Putamen (tissue), 1 donor: ENCODE measurements at places on chromosomes 5 and 9.

DNA sequence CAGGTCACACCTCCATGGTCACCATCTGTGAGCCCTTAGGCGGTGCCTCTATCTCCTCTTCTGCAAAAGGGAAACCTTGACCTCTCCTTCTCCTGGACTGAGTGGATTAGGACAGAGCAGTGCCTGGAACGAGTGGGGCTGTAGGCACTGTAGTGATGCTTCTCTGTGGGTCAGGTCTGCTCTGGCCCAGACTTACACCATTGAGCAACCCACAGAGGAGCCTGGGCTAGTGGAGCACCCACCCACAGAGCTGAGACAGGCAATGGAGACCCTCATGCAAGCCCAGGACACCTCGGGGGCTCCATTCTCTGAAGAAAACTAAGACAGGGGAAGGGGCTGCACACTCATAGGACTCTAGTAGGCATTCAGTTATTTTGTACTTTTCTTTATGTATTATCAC is 400.6 kb downstream of the GADD45G start:
- no peak for DNase-seq

- no peak for DNase-seq
Observed at GRCh38 chr5:56829137-56829908, 14.0 kb downstream of the MAP3K1 start.

DNA sequence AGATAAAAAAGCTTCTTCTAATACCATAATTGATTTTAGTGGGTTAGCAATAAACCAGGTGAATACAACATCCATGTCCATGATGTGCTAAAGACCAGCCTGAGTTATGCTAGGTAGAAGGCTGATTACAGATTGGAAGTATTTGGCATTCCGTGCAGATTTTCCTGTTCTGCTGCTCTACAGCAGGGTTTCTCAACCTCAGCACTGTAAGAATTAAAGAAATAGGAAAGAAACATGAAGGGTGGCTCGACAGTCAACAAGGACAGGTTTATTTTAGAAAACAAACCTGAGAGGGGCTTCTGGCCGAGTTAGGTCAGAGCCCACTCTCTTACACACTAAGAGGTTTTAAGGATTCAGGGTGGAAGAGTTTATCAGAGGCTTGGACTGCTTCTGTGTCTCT is 42.3 kb downstream of the ZFAND5 start:
- DNase-seq = no peak

- no peak for DNase-seq
Observed at GRCh38 chr5:116480894-116481510, 93.6 kb downstream of the SEMA6A start.

DNA sequence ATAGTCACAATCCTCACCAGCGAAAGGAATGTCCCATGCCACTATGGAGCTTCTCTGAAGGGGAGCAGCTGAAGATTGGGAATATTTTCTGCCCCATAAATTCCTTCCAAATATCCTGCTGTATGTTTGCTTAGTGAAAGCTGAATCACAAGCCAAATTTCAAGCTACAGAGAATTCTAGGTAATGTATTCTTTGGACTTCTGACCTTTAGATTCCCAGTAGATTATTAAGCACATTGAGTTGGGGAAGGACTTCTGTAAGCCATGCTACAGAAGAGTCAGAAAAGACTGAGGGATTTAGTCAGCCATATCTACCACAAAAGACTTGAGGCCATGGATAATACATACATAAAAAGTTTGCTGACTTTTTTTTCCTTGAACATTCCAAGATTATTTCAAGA is 1342.0 kb upstream of the NUDT12 start:
- DNase-seq = no peak

- DNase-seq = peak; percentile 36
Observed at GRCh38 chr9:75892216-75892911, 1.9 kb downstream of the PCSK5 start.

DNA sequence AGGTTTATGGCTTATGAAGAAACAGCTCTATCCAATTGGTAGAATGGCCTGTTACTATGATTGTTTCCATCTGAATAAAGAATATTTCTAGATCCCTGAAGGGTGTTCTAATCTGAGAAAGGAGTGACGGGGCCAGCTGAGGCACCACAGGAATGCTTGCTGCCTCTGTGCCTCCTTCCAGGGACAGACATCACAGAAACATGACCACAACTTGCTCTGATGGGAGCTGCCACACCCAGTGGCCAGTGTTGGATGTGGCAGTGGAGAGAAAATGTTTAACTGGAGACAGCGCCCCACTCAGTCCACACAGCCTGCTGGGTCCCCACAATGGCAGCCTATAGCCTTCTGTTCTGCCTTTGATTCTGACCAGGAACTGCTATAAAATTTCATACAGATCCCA is 38.6 kb upstream of the TESK1 start:
- DNase-seq = no peak

DNA sequence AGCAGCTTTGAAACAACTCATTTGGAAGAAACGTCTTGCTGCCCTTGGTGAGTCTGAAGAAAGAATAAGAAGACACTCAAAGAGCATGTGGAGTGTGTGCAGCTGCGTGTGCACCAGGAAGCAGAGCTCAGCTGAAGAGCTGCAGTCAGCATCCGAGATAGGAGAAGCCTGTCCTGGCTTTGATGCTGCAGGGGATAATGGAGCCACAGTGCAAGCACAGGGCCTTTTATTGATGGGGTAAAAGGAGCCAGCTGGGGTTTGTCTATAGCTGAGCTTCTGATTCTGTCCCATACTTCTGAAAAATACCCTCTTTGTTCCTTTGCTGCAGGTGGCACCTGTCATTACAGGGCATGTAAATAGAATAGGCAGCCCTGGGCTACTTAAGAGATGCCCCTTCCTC is 375.7 kb upstream of the ZNF462 start:
- peak; percentile 19 for DNase-seq

DNA sequence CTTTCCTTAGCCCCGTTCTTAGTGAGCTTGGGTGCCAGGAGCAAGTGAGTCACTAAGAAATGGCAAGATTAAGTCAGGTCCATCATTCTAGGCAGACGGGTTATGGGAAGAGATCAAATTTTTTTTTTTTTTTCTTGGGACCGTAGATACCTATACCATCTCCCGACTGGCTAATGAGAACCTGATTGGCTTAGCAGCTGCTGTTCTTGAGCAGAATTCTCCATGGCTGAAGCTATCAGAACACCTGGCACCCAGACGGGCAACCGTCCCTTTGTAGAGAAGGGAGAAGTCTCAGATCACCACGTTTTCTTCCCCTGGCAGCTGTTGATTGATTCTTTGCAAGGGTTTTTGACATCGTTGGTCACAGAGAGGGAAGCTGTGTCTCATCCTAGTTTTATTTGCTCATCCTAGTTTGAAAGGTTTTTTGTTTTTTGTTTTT is 78.6 kb downstream of the AOPEP start:
- DNase-seq = no peak

DNA sequence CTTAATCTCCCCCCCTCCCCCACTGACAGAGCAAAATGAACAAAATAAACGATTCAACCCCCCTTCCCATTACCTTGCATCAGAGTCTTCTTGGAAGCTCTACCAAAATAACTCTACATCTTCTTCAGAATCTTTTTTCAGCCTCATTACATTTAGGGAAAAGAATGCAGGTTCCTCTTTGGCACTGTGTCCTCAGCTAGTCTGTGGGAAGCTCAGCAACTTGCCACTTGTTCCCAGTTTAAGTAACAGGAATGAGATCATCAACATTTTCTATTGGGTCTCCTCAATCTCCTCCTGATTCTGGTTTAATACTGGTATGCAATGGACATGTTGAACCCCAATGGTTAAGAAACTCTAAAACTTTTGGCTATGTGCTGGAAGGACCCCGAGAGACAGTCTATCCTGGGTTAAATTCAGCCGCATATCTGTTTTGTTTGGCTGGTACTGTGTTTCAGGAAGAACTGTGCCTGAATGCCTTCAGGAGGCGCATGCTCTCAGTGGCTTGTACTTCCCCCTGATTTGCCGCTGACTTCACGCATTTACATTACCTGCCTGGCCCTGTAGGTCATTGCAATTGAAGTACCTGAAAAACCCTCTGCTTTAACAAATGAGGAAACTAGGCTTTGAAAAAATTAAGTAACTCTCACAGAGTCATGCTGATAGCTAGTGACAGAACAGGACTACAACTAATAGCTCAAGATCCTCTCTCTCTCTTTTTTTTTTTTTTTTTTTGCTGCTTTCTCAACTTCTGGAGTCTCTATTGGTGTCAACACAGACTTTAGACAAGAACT is 78.1 kb upstream of the HMHB1 start:
- no peak for DNase-seq

DNA sequence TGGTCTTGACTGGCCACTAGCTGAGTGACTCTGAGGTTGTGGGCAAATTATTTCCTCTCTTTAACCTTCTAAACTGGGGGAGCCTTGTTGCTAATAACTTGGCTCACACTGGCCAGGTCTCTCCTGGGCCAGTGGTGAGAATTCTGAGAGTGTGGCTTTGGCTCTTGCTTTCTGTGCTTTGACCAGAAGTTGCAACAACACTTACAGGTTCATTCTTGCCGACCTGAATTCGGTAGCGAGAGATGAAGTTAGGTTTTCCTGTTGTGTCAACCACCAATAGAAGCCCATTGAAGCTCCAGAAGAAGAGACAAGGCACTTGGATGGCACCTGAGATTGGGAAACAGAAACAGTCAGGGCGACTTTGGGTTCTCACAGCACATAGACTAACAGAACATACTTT is 19.8 kb downstream of the FAXDC2 start:
- no peak for DNase-seq

- no peak for DNase-seq
Observed at GRCh38 chr9:132993511-132993939, 15.0 kb downstream of the GFI1B start.

GRCh38 chr5:10936081-10936855 is 175.2 kb upstream of the DAP start:
- DNase-seq = no peak

GRCh38 chr5:53170746-53171349 is 61.3 kb upstream of the MOCS2 start:
- DNase-seq = peak; percentile 12

GRCh38 chr5:912280-913091 is 19.8 kb downstream of the TRIP13 start:
- DNase-seq = no peak

DNA sequence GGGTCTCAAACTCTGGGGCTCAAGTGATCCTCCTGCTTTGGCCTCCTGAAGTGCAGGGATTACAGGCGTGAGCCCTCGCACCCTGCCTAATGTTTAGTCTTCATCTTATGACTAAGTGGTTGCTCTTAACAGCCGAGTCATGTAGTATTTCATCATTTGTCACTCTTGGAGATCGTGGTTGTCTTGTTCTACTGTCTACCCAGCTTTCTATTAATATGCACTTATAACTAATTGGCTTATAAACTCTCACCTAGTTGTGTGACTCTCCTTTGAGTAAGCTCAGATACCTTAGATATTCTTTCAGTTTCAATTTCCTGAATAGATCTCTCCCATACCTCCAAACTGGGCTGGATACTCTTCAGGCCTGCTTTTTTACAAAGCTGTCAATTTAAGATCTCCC is 19.9 kb downstream of the SLC44A1 start:
- DNase-seq = no peak

- no peak for DNase-seq
Observed at GRCh38 chr5:74952406-74952805, 86.2 kb upstream of the FAM169A start.

DNA sequence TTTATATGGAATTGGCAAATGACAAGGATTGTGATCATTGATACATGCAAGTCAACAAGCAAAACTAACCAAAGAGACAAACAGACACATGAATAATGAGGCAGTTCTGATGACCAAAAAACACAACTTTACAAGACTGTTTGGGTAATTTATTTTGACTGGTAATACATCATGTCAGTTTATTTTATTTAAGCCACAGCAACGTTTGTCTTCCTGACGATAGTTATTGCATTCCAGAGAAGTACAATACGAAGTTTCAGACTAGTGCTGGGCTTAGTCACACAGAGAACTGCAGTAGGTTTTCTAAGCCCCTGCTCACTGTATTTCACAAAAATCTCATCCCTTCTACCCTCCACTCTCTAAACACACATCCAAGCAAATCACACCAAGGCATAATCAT is 514.2 kb downstream of the RAB3C start:
- DNase-seq = no peak

GRCh38 chr9:9283159-9283986 is 1329.4 kb downstream of the PTPRD start:
- DNase-seq = no peak

DNA sequence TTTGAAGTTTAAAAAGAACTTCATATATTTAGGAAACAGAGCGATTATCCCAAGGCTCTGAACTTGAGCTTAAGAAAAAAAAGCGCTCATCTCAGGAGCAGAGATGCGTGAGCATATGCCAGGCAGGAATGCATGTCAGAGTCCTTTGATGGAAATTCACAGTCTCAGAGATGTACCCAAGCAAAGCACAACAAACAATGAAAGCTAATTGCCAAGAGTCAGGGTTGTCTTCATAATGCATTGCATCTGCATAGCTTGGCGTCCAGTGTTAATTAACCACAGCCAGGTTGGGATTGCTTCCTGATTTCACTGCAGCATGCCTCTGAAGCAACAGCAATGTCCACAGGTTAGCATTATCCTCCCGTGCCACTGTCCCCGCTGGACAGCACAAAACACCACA is 907.0 kb upstream of the DMAC1 start:
- DNase-seq = no peak

DNA sequence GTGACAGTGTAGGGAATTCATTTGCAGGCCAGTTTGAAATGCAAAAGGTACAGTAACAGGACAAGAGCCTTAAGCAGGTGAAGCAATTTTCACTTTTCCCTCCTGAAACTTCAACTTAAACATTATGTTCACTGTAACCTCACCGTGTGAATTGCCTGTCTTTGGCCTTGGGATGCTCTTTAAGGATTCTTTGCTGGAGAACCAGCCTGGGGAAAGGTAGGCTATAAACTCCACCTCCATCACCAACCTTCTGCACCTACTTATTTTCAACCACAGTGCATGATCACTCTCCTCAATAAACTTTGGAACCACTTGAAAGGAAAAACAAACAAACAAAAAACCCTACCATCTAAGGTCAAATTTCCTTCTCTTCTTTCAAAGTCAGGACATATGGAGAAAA is 300.5 kb downstream of the TLE1 start:
- DNase-seq = no peak

- no peak for DNase-seq
Observed at GRCh38 chr5:175317872-175318271, 126.1 kb downstream of the DRD1 start.

DNA sequence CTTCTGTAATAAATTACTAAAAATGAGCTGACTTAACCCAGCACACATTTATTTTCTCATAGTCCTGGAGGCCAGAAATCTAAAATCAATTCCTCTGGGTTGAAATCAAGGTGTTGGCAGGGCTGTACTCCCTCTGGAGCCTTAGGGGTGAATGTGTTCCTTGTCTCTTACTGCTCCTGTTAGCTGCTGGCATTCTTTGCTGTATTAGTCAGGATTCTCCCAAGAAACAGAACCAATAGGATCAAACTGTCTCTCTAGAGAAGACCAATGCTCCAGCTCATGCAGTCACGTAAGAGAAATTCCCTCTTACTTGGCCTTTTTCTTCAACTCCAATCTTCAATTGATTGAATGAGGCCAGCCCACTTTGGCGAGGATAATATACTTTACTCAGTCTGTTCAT is 15.3 kb upstream of the CD180 start:
- DNase-seq = no peak

- DNase-seq = no peak
Observed at GRCh38 chr9:89640361-89640760, 35.5 kb downstream of the GADD45G start.

- DNase-seq = no peak
Observed at GRCh38 chr9:14788846-14789245, 66.3 kb upstream of the CER1 start.
